ENCODE measurements at places on chromosomes 3 and 15.
A peak's percentile ranks its signal among the peaks of the same experiment; 100 is the strongest.

GRCh38 chr3:9301798-9302197 lies 52.4 kb upstream of the SRGAP3 start:
- DNase-seq: no peak

GRCh38 chr3:183393625-183394024 lies 34.8 kb downstream of the MCF2L2 start:
- no peak for DNase-seq

- DNase-seq: no peak
Observed at GRCh38 chr3:134618478-134619300, 32.1 kb downstream of the KY start.

- peak; percentile 40 for DNase-seq
Observed at GRCh38 chr15:63892794-63893441, 59.2 kb upstream of the HERC1 start.

DNA sequence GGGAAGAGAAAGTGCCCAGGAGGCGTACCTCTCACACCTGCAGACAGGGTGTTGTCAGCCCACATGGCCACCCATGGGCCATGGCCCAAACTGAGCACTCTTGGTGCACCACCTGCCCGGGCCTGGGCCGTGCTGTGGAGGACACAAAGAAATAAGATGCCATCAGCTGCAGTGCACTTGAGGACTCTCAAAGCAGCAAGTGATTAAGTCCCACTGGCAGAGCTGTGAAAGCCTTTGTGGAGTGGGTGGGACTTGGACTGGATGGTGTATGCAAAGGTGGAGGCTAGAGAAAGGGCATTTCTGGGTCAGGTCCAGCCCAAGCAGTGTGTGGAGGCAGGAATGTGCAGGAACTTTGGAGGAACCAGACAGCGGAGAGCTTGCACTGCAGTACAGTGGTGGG lies 122.3 kb downstream of the MEGF11 start:
- DNase-seq: no peak

GRCh38 chr15:101348643-101349042 lies 53.6 kb upstream of the SNRPA1 start:
- DNase-seq: no peak

DNA sequence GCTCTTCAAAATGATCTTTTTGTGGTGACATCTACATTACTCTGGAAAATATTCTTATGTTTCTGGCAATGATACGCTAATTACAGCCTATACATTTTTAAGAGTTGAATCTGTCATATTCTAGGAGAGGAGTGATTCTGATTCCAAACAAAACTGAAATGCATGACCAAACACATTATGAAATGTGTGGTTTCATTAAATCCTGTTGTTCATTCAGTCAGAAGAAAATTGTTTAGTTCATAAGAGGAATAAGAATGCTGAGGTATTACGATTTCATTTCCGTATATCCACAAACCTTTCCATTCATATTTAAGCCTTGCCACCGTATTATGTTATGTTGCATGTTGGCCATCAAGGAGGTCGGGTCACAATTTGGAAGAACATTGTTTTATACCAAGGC lies 345.1 kb downstream of the FEZF2 start:
- no peak for DNase-seq

DNA sequence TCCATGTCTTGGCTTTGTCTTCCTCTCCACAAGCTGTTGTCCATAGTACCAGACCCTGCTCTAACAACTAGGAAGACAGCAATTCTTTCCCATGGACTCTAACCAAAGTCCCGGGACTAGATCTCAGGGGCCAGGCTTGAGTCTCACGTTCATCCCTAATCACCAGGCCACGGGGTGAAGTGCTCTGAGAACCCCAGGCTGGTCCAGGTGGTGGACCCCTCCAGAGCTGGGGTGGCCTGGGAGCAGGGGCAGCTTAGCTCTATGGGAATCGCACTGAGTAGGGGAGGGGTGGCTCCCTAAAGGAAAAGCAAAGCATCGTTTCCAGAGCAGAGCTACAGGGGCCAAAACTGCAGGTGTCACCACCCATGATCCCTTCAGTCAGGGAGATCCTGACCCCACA lies 150.9 kb downstream of the TPRA1 start:
- DNase-seq: no peak

DNA sequence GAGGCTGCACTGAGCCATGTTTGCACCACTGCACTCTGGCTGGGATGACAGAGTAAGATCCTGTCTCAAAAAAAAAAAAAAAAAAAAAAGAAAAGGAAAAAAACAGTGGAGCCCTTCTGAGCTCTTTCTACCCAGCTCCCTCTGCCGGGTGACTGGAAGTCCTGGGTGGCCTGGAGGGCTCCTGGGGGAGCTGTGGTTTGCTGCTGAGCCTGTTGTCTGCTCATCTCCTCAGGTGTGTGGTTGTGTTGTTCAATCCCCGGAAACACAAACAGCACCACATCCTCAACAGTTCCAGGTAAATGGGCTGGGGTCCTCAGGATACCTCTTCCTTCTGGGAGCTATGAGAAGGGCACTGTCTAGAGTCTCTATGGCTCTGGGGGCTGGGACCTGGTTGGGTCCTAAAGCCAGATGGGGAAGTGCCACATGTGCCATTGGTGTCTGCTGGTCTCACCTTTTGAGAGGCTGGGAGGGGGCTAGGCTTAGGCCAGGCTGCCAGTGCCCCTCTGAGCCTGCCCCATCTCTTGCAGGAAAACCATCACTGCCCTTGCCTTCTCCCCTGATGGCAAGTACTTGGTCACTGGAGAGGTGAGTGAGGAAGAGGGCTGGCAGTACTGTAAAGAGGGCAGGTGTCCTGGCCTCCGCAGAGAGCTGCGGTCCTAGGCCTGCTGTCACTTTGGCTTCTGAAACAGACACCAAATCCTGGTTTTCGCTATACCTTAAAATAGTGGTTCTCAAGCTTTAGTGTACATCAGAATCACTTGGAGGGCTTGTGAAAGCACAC lies 17.1 kb upstream of the JMJD7 start:
- no peak for DNase-seq

DNA sequence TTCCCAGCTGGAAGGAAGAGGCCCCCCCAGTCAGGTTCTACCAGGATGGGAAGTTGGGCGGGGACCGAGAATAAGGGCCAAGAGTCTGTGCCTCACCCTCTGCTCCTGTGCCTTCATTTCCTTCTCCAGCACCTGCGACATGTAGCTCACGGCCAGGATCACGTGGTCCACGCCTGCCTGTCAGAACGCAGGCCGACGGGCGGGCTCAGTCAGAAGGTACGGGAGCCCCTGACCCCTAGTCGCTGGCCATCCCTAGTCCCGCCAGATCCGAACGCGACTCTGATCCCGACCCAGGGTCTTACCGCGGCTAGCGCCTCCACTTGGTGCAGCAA lies 489 bp downstream of the GMPPB start:
- peak; percentile 59 for DNase-seq

GRCh38 chr3:168501570-168501969 lies 405.8 kb upstream of the GOLIM4 start:
- no peak for DNase-seq

DNA sequence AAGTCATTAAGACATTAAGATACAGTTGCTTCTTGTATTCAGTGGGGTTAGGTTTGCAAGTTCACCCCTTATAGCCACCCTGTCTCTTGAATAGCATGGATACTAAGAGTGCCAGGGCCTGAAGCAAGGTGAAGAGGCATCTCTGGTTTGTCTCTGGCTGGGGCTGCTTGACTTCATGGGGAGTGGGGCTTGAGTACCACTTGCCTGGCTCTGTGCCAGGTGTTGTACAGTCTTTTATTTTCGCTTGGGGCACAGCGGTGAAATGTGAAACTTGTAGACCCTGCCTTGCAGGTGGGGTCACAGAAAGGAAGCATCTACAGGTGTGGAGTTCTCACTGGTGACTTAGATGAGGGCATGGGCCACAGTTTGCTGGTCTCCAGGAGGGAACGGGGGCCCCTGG lies 152.1 kb downstream of the PDE8A start:
- no peak for DNase-seq

- DNase-seq: no peak
Observed at GRCh38 chr3:184602372-184603150, 41.0 kb downstream of the EPHB3 start.

GRCh38 chr15:44308415-44308814 lies 19.9 kb downstream of the GOLM2 start:
- DNase-seq: no peak

- no peak for DNase-seq
Observed at GRCh38 chr3:140702281-140702680, 24.4 kb downstream of the TRIM42 start.

DNA sequence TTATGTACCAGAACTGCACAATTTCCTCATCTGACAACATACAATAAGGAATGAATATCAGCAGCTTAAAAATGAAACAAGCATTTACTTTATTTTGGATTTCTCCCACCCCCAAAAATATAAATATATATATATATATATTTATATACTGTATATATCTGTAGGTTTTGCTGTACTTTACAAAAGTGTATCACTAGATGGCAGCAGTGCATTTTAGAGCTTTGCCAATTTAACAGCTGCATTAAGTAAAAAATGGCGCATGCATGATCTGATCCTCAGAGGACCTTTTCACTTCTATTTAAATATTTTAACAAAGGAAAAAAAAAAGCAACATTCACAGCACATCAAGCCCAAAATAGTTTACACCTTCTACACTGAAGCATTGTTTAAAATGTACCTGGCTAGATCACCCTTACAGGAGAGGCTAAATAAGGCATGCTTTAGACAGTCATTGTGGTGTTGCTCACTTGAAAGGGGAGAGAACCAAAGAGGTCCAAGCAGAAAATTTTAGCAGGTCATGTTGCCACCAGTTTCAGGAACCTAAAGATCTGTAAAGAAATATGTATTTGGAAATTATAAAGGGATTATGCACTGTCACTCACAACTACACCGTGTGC lies 72.6 kb downstream of the NPTN start:
- DNase-seq: no peak

GRCh38 chr3:72818092-72818773 lies 30.0 kb downstream of the SHQ1 start:
- no peak for DNase-seq

DNA sequence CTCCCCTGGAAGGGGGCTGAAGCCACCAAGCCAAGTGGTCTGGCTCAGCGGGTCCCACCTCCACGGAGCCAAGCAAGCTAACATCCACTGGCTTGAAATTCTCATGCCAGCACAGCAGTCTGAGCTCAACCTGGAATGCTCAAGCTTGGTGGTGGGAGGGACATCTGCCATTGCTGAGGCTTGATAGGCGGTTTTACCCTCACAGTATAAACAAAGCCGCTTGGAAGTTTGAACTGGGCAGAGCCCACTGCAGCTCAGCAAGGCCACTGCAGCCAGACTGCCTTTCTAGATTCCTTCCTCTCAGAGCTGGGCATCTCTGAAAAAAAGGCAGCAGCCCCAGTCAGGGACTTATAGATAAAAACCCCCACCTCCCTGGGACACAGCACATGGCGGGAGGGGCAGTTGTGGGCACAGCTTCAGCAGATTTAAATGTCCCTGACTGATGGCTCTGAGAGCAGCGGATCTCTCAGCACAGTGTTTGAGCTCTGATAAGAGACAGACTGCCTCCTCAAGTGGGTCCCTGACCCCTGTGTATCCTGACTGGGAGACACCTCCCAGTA lies 23.2 kb upstream of the IGSF10 start:
- no peak for DNase-seq

DNA sequence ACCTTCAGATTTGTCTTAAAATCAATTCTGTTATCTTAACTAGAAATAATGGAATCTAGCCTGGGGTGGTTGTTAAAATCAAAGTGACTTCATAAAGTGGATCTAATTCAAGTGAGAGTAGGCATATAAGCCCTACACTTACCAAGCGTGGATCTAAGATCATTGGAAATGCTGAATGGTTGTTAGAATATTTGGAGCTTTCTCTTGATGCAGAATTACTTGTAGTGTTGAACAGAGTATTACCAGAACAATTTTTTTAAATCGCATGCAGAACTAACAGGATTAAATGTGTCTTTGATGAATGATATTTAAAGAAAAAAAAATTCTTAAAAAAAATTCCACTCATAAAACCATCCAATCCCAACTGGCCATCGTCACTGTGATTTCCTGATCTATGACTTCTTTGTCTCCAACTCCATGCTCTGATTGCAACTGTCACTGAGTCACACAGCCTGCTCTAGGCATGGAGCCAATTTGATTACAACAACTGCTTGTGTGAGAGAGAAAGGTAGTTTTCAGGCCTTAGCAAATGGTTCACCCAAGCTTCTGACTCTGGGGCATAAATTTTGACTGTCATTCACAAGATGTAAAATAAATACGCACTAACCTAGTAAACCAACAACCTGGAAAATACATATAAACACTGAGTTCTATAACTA lies 25.9 kb upstream of the SPRED1 start:
- DNase-seq: no peak

DNA sequence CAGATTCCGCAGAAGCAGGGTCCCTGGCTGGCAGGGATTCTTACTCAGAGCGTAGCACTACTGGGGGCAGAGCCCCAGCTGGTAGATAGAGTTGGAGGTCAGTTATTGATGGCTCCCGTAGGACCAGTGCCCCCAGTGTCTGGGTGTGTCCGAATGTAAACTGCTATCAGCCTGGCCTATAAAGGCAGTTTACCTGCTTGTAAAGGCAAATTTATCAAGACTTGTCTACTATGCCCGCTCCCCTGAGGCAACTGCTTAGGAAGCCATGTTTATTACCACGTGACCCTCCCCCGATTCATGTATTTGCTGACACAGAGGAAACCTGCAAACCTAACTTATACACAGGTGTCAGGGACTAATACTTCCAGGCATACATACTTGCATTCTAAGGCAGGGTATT lies 607 bp upstream of the PPP1R14D start:
- no peak for DNase-seq

DNA sequence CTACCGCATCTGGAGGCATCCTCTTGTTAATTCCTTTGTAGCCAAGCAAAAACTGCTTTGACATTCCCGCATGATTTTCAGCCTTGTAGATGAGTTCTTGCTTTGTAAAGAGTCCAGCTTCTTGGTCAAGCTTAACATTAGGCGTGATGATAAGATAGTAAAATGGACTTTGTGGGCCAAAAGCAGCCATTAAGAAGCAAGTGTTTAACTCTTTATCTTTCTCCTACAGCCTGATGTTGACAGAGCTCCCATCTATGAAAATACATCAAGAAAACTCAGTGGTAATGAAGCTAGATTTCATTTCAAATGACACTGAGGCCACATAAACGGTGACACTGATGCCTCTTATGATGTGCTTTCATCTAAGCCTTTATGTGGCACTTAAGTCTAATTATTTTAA lies 33.2 kb downstream of the FNDC3B start:
- DNase-seq: no peak

DNA sequence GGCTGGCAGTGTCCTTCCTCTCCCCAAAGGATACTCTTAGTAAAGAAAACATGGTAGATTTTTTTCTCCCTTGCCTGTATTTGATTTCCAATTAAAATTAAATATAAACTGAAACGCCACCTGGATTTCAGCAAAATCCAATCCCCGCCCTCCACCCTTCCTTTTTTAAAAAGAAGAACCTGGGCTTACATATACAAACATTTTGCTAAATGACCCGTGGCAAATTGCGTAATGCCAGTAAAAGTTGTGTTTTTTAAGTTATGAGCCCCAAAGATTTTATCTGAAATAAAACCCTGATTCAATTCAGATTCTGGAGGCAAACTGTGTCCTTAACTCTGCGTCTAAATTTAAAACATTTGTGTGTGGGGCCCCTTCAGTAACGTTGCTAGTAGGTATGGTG lies 403.0 kb downstream of the FOXP1 start:
- no peak for DNase-seq
